Fibroblast of mammary gland (primary cell): ENCODE measurements at places on chromosomes 1 and 21.

- DNase-seq, result no peak
Measured at GRCh38 chr1:64005801-64006200, 197.6 kb upstream of the UBE2U start.

- no peak for DNase-seq
Measured at GRCh38 chr1:25650289-25650576, 33.6 kb downstream of the MAN1C1 start.

GRCh38 chr21:46128933-46129571 is 26.3 kb downstream of the FTCD start:
- DNase-seq, result peak; percentile 32

- DNase-seq, result no peak
Measured at GRCh38 chr1:98697781-98698180, 36.3 kb downstream of the SNX7 start.

DNA sequence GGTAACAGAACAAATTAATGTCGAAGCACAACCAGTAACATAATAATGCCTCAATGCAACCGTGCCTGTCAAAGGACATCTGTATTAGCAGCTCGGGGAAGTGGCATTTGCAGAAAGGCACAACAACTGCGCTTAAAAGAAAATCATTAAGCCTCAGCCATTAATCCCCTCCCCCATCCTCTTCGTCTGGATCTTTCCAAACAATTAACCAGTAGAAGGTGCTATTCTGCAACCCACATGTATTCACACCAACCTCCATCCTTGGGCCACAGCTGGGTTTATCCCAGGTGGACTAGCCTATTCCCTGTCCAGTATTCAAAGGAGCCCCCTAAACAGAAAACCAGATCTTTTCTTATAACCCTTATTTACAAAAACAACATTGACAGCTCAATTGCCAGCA is 2.6 kb downstream of the RERE start:
- no peak for DNase-seq

GRCh38 chr1:2343023-2343935 is 48.1 kb downstream of the MORN1 start:
- no peak for DNase-seq

- no peak for DNase-seq
Measured at GRCh38 chr1:59680044-59680443, 134.7 kb upstream of the HOOK1 start.

- no peak for DNase-seq
Measured at GRCh38 chr1:186858923-186859322, 30.2 kb downstream of the PLA2G4A start.

GRCh38 chr1:24973315-24973714 is 43.2 kb upstream of the RUNX3 start:
- DNase-seq, result no peak

DNA sequence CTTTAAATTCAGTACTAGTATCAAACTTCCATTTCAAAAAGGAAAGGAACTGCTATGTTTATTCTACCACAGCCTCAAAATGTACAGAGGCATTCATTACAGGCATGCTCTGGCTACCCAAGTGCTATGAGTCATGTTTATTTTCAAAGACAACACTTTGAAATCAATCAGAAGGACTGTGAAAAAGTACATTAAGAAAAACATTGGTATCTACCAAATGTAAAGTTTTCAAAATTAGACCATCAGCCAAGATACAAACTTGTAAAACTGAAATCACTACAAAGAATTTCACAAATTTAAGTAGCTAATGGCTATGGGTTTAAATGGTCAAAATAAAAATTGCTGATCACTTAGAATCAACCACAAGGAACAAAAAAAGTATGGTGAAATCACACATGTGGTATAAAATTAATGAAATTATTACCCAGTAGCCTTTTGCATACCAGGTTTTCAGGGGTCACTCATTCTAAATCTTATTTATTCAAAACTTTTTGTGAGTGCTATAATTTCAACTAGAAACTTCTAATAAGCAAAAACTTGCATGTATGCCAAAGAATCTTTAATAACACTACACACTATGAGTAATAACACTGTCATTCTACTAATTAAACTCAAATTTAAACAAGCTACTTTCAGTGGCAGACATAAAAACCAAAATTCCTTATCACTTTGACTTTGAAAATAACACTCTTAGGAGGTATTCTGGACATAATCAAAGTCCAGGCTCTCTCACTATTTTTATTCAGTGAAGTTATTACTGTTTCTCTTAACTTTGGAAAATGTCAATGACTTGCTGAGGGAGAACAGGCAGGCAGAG is 49.2 kb downstream of the ENAH start:
- peak; percentile 71 for DNase-seq

GRCh38 chr1:103056423-103056822 is 51.9 kb downstream of the COL11A1 start:
- peak; percentile 52 for DNase-seq

DNA sequence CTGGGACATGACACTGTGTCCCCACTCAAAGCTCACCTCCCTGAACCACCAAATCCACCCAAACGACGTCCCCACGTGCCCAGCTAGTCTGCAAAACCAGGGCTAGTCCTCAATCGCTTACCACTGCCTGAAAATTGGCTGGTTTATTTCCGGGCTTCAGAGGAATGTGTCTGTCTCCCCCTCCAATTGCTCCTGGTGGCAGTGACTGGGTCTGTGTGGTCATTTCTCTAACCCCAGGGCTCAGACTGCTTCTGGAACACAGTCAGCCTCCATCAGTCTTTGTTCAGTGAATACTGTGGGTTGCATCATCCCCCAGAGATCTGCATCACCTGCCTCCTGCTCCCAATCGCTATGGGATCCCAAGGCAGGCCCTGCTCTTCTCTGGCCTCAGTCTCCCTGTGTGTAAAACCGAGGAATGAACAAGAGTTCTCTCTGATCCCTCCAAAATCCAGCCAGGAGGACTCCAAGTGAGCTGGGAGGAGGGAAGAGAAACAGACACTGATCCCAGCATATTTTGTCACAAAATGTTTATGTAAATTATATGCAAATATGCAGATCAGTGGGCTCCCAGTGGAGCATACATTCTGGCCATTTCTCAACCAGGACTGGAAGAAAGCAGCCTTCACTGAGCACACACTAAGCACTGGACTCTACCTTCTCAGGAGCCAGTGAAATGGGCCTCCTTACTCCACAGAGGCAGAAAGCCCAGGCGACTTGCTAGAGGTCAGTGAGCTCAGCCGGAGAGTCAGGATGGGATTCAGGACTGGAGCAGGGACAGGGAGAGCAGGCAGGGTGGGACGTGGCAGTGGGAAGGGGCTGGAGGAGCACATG is 20.9 kb downstream of the SDC3 start:
- peak; percentile 16 for DNase-seq

DNA sequence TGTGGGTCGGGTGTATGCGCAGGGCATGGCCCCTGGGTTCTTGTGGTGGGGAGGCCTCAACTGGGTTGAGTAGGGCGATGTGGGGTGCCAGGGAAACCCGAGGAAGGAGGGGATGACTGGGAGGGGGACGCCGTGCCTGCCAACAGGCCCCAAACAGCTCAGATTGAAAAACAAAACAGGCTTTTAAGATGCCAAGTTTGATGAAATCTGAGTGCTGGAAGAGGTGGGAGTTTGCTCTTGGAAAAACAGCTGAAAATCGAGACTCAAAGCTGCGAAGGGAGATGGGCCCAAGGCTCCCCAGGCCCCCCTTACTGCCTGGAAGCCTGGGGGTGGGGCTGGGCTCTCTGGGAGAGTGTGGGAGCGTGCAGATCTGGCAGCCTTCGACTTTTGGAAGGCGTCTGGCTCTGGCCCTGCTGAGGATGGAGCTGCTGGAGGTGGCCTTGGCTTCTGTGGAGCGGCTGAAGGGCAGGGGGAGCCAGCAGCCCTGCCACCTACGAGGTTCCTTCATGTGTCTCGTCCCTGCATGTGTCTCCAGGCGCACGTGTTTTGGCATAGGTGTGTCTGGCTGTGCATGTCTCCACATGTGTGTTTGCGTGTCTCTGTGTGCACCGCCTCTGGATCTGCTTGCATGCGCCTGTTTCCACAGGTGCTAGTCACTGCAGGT is 33.3 kb downstream of the PTPRF start:
- no peak for DNase-seq

- no peak for DNase-seq
Measured at GRCh38 chr1:22414244-22414751, 37.4 kb upstream of the ZBTB40 start.

GRCh38 chr1:171501305-171502024 is 16.1 kb downstream of the PRRC2C start:
- no peak for DNase-seq

GRCh38 chr1:176789571-176790090 is 326.7 kb downstream of the PAPPA2 start:
- DNase-seq, result no peak

DNA sequence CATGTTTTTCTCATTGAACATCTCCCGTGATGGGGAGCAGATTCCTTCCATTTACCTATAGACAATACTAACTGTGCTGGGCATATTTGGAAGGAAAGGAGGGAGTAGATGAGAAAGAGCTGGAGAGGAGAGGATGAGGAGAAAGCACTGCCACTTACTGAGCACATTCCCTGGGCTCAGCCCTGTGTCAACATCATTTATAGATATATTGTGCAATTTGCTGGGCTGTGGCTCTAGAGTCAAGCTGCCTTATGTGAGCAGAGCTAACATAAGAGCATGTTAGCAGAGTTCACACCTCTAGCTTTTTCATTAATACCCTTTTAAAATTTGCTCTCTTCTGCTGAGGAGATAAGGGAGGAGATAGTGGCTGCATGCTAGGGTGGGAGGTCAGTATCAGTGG is 22.3 kb upstream of the CD53 start:
- DNase-seq, result no peak

- no peak for DNase-seq
Measured at GRCh38 chr1:32470431-32470830, 5.6 kb downstream of the ZBTB8B start.

DNA sequence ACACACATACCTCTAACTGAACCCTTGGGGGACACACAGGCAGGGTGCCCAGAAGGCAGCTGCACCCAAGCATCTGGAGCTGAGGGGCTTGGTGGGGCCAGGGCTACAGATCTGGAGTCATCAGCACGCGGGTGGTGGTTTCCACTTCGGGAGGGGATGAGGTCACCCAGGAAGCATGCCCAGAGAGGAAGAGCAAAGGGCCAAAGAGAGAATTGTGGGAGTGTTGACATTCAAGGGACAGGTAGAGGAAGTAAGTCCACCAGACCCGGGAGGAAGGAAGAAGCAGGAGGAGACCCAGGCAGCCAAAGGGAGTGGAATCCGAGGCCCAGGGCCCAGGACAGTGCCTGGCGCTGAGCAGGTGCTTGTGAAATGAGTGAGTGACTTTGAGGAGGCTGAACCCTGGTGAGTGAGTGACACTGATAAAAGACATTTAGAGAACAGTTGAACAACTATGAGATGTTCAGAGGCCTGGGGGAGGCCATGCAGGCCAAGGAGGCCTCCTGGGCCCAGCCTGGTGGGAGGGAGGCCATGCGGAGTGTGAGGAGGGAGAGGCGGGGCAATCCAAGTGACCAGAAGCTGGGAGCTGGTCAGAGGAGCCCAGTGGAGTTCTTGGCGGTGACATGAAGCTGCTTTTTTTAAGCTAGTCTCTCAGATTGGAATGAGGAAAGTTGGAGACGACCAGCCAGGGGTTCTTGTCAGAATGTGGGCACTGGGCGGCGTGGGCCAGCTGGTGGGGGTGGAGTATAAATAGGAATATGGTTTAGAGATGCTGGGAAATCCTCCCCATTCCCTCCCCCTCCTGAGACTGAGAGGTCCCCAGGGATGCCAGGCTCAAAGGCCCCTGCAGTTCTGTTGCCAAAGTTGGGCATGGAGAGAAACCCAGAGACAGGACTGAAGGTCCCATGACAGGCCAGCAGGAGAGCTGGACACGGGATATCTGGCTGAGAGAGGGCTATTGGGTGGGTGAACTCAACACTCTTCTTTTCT is 7.9 kb downstream of the CDK18 start:
- no peak for DNase-seq

GRCh38 chr1:27435566-27436203 is 43.3 kb downstream of the GPR3 start:
- DNase-seq, result no peak
